ENCODE measurements at places on chromosomes 4 and X.

- DNase-seq: no peak
These were observed 709 bp upstream of the CLOCK start for GRCh38 chr4:55547466-55547770.

- no peak for DNase-seq
These were observed 23.8 kb downstream of the SSX1 start for GRCh38 chrX:48278958-48279357.

DNA sequence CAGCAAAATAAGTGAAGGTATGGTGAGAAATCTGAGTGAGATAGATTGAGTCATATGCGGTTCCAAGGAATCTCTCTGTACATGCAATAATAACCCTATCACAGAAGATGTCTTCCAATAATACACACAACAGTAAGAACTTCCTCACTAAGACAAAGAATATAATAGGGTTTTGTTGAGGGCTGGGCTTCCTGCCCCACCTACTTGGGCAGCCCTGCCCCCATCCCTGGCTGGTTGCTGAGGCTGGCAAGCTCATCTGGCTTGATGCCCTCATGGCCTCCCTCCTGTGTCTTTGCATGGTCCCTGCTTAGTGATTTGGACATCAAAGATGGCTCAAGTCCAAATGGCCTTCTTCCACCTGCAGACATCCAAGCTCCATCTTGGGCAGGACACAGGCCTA is 2.7 kb downstream of the GEMIN8 start:
- DNase-seq: no peak

GRCh38 chr4:103405415-103405814 is 207.3 kb upstream of the CENPE start:
- no peak for DNase-seq

- DNase-seq: no peak
These were observed 92.2 kb downstream of the ADGRL3 start for GRCh38 chr4:61292322-61292721.

DNA sequence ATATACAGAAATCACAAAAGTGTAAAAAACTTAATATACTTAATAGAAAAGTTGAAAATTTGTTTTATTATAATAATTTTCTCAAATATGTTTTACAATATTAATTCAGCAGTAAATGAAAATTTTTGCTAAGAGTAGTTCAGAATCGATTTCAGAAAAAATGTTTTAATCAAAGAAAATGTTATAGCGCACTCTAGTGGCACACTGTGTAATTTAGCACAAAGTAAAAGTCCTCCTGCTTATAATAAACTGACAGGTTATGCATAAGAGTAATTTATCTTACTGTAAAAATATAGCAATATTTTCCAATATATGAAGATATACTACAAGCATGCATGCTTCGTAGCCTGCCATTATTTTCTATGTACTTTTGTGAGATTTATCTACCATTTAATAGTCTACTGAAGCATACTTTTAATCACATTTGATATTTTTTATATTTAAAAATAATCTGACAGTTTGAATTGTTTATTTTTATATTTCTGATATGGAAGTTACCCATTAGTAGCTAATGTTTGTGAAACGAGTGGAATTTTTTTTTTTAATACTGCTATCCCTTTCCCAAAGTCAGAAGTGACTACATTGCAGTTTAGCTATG is 217.9 kb upstream of the KLHL4 start:
- peak; percentile 6 for DNase-seq

GRCh38 chr4:14679906-14680305 is 322.4 kb upstream of the CPEB2 start:
- DNase-seq: no peak

DNA sequence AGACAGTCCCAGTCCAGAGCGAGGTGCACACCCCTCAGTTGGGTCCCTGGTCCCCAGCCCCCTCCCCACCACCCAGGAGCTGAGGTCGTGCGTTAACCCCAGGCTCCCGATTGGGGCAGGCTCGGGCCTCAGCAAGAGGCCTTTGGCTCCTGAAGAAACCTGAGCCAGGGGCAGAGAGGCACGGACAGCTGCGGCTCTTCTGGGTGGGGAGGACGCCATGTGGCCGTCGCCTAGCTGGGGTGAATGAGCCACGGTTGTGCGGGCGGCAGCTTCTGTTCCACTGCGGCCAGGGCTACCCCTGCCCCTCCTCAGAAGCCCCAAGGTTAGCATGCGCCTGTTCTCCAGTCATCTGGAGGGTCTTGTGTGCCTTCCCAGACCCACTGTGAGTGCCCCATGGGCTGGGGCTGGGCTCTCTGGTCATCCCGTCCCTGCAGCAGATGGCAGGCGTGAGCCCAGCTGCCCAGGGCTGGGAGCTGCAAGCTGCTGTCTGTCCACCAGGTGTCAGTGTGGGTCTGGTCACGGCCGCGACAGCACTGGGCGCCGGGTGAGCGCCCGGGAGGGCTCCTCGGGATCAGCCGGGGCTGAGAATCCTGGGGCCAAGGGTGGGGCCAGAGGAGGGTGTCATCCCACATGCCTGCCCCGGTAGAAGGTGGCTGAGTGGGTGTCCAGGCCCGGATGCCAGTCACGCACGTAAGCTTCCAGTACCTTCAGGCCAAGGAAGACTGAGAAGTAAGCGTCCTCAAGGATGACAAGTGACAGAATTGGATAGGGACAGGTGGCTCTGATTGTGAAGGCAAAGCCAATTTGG is 21.9 kb downstream of the ATP2B3 start:
- DNase-seq: peak; percentile 18

DNA sequence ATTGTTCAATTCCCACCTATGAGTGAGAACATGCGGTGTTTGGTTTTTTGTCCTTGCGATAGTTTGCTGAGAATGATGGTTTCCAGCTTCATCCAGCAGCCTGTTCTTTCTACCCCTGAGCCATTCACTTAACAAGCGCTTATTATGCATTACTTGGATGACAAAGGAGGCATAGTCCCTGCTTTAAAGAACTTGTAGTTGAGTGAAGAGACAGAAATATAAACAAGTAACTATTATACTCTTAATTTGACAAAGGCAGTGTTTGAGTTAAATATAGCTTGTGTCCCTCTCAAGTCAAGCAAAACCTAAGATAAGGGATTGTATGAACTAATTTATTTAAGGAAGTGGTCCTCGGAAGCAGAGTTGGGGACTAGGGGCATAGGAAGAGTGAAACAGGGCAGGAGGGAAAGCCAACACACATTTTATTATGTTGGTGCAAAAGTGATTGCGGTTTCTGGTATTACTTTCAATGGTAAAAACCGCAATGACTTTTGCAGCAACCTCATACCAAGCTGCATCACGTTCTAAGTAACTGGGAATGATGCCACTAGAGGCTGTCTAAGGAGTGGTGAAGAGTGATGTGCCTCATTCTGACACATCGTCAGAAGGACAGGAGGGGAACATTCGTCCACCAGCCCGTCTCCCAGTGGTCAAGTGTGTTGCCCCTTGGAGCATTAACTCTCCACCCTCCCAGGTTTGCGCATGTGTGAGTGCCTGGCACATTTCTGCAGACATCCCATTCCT is 41.8 kb downstream of the QDPR start:
- DNase-seq: no peak

GRCh38 chrX:112662559-112663427 is 16.9 kb downstream of the LHFPL1 start:
- DNase-seq: no peak

- peak; percentile 21 for DNase-seq
These were observed 74.8 kb upstream of the SLC34A2 start for GRCh38 chr4:25580633-25581467.

DNA sequence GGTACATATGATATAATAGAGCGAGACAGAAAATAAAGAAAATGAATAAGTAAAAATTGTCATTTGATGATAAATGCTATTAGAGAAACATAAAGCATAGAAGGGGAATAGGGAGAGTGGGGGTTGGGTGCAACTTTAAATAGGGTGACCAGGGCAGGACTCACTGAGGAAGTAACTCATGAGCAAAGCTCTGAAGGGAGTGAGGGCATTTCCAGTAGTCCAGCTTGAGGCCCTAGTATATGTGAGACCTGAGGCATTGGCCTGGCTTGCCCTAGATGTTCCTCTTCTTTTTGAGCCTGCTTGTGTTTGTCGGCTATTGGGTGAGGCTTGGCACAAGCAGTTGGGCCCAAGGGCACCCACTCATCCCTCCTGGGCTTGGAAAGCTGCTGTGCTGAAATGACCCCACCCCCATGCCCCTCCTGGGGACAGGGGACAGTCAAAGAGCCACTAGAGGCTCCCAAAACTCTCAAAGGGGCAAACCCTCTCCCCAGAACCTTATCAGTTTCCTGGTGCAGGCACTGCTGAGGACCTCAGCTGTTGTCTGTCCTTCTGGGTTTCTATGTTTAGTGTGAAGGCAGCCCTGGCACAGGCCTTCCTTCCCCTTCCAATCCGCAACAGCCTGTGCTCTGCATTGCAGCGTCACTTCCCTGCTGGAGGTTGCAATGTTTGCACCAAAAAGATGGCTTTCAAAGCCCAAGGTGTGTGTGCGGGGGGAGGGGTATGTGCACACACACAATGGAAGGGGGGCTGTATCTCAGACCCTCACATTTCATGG is 40.1 kb downstream of the APLN start:
- DNase-seq: no peak

DNA sequence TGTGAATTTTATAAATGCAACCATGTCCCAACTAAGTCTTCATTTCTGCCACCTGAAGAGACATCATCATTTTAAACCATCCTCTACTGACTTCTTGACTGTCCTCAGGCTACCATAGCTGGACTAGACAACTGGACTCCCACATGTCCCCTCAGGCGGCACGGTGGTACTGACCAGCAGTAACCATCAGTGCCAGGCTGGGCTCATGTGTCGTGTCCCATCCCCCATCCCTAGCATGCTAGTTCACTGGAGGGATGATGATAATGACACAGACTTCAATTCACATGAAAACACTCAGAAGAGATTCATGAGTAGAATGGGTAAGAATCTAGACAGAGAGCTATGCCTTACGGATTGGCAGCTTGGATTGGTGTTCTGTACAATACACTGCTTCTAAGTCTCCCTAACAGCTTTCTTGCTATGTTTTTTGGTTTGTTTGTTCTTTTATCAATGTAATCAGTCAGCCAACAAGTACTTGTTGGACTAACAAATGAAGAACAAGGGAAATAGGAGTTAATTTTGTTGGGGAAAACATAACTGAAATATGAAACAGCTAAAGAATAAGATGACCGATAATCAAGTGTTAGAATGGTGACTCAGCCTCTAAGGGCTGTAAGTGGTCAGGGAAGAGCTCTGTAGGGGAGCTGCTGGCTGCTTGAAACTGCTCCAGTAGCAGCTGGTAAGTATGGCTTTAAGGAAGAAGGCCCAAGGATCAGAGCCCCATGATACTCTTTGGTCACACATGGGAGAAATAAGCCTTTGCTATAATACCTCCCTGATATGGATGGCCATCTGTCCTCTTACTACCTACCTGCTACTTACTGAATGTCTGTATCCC is 10.3 kb downstream of the ZDHHC9 start:
- peak; percentile 21 for DNase-seq

DNA sequence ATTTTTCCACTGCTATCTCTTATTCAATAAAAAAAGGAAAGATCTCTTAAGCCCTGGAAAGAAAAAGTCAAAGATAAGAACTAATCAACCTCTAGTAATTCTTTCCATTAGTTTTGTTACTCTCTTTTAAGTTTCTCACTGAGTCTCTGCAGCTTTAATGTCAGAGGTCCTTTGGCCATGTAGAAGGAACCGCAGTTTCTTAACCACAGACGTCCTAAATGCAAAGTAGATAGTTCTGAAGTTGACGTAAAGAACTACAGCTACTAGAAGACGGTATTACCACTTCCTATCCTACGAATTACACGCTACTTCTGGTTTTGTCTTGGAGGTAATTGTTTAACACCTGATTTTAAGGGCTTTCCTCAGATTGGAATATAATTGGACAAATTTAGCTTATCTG is 325.9 kb downstream of the ANKRD50 start:
- DNase-seq: no peak

DNA sequence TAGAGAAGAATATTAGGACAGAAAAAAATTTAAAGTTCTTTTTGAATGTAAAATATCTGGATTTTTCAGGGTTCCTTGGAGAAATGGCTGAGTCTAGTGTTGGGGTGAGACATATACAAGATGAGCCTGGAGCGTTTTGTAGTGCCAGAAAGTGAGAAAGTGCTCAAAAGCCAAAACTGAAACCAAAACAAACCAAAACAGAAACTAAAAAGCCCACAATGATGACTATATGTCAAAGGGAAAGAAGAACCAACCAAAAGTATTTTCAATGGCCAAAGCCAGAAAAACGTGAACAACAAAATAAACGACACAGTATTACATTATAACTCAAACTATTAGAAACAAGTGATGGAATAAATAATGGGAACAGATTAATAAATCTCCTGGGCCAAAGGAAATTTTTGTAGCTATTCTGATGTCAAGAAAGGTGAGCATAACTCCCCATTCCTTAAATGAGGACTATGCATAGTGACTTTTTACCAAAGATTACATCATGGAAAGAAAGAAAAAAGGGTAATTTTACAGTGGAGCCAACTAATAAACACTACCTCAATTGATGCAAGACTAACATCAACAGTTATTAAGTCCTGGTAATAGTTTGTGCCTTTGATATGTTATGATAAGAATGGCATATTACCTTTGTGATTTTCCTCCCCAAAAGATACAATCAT is 1137.6 kb downstream of the C4orf33 start:
- peak; percentile 16 for DNase-seq

DNA sequence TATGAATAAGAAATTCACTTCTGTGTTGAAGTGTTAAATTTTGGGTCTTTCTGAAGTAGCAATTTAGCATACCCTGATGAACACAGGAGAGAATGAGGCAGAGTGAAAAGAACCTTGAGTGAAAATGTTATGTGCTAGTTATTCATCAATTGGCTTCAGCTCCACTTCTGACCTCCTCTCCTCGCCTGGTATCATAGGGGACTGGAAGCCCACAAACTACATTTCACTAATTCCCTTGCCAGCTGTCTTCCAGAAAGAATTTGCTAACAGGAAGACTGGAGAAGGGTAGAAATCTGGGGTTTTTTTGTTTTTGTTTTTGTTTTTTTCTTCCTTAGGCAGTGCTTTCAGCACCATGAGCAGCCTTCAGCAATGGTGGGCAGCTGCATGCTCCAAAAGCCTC is 5.5 kb upstream of the DAPP1 start:
- no peak for DNase-seq

- no peak for DNase-seq
These were observed 12.9 kb downstream of the TMEM154 start for GRCh38 chr4:152666946-152667345.

DNA sequence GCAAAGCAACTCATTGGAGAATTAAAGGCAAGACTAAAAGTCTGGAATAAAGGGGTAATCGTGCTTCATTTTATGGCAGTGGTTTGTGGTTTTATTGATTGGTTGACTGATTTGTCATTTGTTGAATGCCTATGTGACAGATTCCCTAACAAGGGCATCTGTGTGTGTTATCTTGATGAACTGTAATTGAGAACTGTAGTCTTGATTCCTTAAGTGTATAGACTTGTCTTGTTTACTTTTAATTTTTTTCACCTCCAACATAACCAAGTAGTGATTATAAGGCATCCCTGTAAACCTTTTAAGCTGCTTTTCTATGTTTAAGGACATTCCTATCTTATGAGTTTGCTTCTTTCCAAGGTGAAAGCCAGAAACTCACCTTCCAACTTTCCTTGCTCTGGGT is 216.0 kb upstream of the TAPT1 start:
- no peak for DNase-seq

DNA sequence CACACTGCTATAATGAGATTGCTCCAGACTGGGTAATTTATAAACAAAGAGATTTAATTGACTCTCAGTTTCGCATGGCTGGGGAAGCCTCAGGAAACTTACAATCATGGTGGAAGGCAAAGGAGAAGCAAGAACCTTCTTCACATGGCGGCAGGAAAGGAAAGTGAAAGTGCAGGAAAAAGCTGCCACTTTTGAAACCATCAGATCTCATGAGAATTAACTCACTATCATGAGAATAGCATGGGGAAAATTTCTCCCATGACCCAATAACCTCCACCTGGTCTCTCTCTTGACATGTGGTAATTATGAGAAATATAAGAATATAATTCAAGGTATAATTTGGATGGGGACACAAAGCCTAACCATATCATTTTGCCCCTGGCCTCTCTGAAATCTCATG is 884.2 kb downstream of the GLUD2 start:
- no peak for DNase-seq

Data from renal cortical epithelial cell (primary cell).